Neural progenitor cell (in vitro differentiated cells): ENCODE measurements at places on chromosomes 2 and 18. TPM values are rescaled to one million over a fixed set of nuclear protein-coding genes. Genes with fewer than 3 reads are reported as not detected.

GRCh38 chr2:231548752-231549151, 18.5 kb upstream of the NMUR1 start:
- H3K36me3 ChIP-seq = no peaks in the 10 kb centered on the region
- no peaks in the 10 kb centered on the region for H3K27me3 ChIP-seq
- DNase-seq = no peak
- H3K4me1 ChIP-seq = no peaks in the 10 kb centered on the region
- H3K27ac ChIP-seq = no peak overlapping the region

CNDP1 gene
- total RNA-seq = not detected in 2 replicates

- peaks cover 19% of the 10 kb centered on the region for H3K4me1 ChIP-seq
- peak overlapping the region; percentile 77 for H3K4me3 ChIP-seq
- H3K27ac ChIP-seq = no peak overlapping the region
- DNase-seq = peak; percentile 43
- H3K36me3 ChIP-seq = peaks cover 23% of the 10 kb centered on the region
- H3K27me3 ChIP-seq = no peaks in the 10 kb centered on the region
Observed at GRCh38 chr18:68714366-68714711, 569 bp downstream of the TMX3 start.

DNA sequence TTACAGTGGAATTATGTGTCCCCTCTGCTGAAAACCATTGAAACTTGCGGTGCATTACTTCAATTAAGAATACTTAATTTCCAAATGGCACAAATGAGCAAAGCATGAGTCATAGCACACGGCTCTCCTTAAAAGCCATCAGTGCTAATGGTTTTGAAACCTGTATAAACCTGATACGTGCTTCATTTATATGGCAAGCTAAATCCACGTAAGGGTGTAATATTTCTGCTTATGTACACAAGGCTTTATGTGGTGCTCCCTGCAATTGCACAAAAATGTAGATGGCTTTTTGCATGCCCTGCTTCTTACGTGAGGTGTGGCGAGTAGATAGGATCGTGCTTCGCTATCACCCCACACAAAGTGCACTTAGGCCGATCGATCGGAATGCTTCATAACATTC, 840.9 kb downstream of the GALR1 start:
- H3K27me3 ChIP-seq = no peaks in the 10 kb centered on the region
- H3K27ac ChIP-seq = no peak overlapping the region
- H3K4me3 ChIP-seq = no peak overlapping the region

DNA sequence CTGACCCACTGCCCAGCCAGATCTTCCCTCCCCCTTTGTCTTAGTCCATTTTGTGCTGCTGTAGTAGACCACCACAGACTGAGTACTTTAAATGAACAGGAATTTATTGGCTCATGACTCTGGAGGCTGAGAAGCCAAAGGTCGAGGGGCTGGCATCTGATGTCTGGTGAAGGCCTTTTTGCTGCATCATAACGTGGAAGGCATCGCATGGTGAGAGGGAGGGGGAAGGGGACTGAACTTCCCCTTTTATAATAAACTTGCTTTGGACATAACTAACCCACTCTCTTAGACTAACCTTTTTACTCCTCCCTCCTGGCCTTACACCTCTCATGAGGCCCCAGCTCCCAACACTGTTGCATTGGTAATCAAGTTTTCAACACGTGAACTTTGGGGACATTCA, 83.8 kb downstream of the MAP4K4 start:
- no peak for DNase-seq
- H3K4me1 ChIP-seq = peaks cover 38% of the 10 kb centered on the region
- H3K36me3 ChIP-seq = no peaks in the 10 kb centered on the region
- H3K27ac ChIP-seq = no peak overlapping the region
- H3K27me3 ChIP-seq = no peaks in the 10 kb centered on the region
- no peak overlapping the region for H3K4me3 ChIP-seq

DNA sequence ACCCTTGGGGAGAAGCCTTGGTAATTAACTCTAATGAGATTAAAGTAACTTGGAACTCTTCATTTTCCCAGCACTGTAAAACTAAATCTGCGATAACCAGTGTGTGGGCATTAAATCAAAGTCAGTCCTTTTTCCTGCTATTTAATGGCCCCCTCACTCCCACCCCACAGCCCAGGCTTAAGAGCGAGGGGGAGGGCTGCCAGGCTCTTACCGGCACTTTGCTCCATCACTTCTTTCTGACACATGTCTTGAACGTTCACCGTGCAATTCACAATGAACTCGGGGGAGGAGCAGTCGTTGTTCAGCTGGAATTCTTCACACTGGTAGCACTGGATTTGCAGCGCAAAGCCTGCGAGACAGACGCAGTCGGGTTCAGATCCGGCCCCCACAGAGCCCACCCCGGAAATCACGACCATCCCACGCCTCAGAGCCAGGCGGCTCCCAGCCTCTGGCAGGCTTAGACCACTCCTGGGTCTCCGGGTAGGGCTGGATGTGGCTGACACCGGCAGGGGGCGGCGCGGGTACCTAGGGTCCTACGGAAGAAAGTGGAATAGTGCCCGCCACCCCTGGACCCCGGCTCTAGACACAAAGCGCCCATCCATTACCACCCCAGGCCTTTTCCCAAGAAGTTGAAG, 1.7 kb downstream of the LYPD1 start:
- H3K27me3 ChIP-seq = peaks cover 62% of the 10 kb centered on the region
- peaks cover 5% of the 10 kb centered on the region for H3K4me1 ChIP-seq
- H3K27ac ChIP-seq = no peak overlapping the region
- DNase-seq = peak; percentile 76
- H3K36me3 ChIP-seq = no peaks in the 10 kb centered on the region

DNA sequence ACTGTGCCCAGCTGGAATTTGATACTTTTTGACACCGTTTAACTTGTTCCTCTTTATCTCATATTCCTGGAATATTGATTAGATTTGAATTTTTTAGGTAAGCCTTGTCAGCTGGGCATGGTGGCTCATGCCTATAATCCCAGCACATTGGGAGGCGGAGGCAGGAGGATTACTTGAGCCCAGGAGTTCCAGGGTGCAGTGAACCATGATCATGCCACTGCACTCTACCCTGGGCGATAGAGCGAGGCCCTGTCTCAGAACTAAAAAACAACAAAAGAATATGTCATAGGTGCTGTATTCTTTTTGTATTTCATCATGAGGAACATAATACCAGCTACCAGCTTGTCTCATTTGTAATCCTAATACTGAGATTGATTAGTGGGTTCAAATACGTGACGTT, 90.3 kb downstream of the ZNF532 start:
- H3K4me1 ChIP-seq = no peaks in the 10 kb centered on the region
- no peak overlapping the region for H3K4me3 ChIP-seq
- no peak overlapping the region for H3K27ac ChIP-seq
- no peak for DNase-seq

SLC9A2 gene
- total RNA-seq = 0.06 TPM in 1 of 2 replicates, not detected in the other

DQX1 gene
- 0.11 and 0.71 TPM in 2 replicates for total RNA-seq

CCDC68 gene
- total RNA-seq = not detected in 2 replicates

GRCh38 chr2:118264232-118264990, 176.1 kb downstream of the INSIG2 start:
- no peaks in the 10 kb centered on the region for H3K27me3 ChIP-seq
- no peak for DNase-seq
- H3K4me3 ChIP-seq = no peak overlapping the region
- H3K27ac ChIP-seq = no peak overlapping the region

CYP27A1 gene
- 0.11 and 0.43 TPM in 2 replicates for total RNA-seq

DNA sequence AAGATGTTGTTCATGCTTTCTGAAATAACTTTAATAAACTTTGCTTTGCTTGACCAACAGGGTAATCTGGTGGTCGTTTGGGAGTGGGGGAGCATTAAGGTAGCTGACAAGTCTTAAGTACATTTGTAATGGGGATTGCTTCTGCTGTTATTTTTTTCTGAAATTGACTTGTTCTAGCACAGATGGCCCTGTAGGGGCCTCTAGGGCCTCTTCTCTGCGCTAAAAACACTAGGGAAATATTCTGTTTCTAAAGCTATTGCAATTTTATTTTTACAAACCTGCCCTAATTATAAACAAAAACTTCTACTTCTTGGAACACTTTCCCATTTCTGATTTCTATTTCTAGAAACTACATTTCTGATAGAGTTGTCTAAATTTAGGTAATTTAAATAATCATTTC, 191.3 kb upstream of the KCNJ3 start:
- no peaks in the 10 kb centered on the region for H3K27me3 ChIP-seq
- H3K4me1 ChIP-seq = no peaks in the 10 kb centered on the region
- H3K36me3 ChIP-seq = no peaks in the 10 kb centered on the region
- H3K27ac ChIP-seq = no peak overlapping the region
- no peak for DNase-seq

SOCS6 gene
- 30.3 and 45.1 TPM in 2 replicates for total RNA-seq

- peaks cover 18% of the 10 kb centered on the region for H3K27me3 ChIP-seq
- no peaks in the 10 kb centered on the region for H3K36me3 ChIP-seq
- H3K27ac ChIP-seq = no peak overlapping the region
- no peaks in the 10 kb centered on the region for H3K4me1 ChIP-seq
- no peak for DNase-seq
Observed at GRCh38 chr2:150490466-150490865, 3.0 kb upstream of the RND3 start.

GRCh38 chr2:133484106-133484505, 84.2 kb downstream of the NCKAP5 start:
- DNase-seq = no peak
- no peaks in the 10 kb centered on the region for H3K36me3 ChIP-seq
- H3K27me3 ChIP-seq = no peaks in the 10 kb centered on the region
- H3K4me3 ChIP-seq = no peak overlapping the region
- H3K4me1 ChIP-seq = no peaks in the 10 kb centered on the region

- peaks cover 4% of the 10 kb centered on the region for H3K4me1 ChIP-seq
- peak overlapping the region; percentile 57 for H3K4me3 ChIP-seq
- no peaks in the 10 kb centered on the region for H3K36me3 ChIP-seq
- H3K27ac ChIP-seq = no peak overlapping the region
- DNase-seq = peak; percentile 65
- peaks cover 100% of the 10 kb centered on the region for H3K27me3 ChIP-seq
Observed at GRCh38 chr2:10079266-10079869, 843 bp downstream of the CYS1 start.

COL5A2 gene
- total RNA-seq = 11.2 and 11.6 TPM in 2 replicates

GRCh38 chr2:41741951-41742595, 305.7 kb upstream of the PKDCC start:
- no peaks in the 10 kb centered on the region for H3K36me3 ChIP-seq
- no peak for DNase-seq
- no peak overlapping the region for H3K27ac ChIP-seq
- H3K4me1 ChIP-seq = no peaks in the 10 kb centered on the region
- H3K27me3 ChIP-seq = no peaks in the 10 kb centered on the region
- H3K4me3 ChIP-seq = no peak overlapping the region

EMILIN2 gene
- total RNA-seq = 2.2 and 10.7 TPM in 2 replicates

DNA sequence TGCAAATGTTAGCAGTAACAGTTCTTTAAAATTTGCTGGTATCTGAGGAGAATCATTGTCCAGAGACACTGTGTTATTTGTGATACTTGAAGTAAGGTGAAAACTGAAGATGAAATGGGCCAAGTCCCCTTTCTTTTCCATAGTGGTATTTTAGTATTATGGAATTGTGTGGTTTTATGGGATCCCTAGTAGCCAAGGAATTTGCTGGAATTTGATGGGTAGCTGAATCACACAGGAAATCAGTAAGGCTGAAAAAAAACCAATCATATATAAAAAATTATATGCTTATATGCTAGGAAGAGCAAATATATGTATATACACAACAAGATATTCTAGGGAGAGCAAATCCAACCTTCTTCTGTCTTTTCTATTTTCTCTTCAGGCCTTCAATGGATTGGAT, 54.2 kb upstream of the TACR1 start:
- H3K36me3 ChIP-seq = no peaks in the 10 kb centered on the region
- DNase-seq = no peak
- no peak overlapping the region for H3K27ac ChIP-seq
- no peaks in the 10 kb centered on the region for H3K27me3 ChIP-seq

- peak overlapping the region; percentile 78 for H3K4me3 ChIP-seq
- no peak for DNase-seq
- no peak overlapping the region for H3K27ac ChIP-seq
- peaks cover 17% of the 10 kb centered on the region for H3K4me1 ChIP-seq
- H3K36me3 ChIP-seq = no peaks in the 10 kb centered on the region
Observed at GRCh38 chr2:209424781-209425470, 1.1 kb downstream of the MAP2 start.

- DNase-seq = no peak
- no peak overlapping the region for H3K4me3 ChIP-seq
- no peak overlapping the region for H3K27ac ChIP-seq
- H3K4me1 ChIP-seq = no peaks in the 10 kb centered on the region
Observed at GRCh38 chr18:77271576-77272481, 22.2 kb downstream of the GALR1 start.

C2orf15 gene
- 5.6 and 5.8 TPM in 2 replicates for total RNA-seq

DNA sequence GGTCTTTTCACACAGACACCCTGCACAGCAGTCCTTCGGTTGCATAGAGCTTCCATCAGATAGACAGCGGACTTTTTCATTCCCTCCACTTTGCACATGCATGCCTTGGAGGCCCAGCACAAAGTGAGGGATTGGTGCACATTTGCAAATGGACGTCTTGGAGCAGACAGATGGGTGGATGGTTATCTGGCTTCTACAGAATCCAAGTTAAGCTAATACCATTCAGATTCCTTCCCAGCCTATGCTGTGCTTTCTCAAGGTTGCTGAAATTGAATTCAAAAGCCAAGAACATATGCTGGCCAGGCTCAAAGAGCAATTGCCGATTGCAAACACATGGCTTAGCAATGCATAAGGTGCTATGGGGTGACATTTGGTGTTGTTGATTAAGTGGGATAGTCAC, 186.4 kb downstream of the VAPA start:
- H3K4me1 ChIP-seq = peaks cover 12% of the 10 kb centered on the region
- H3K4me3 ChIP-seq = no peak overlapping the region
- H3K36me3 ChIP-seq = no peaks in the 10 kb centered on the region
- H3K27me3 ChIP-seq = no peaks in the 10 kb centered on the region
- no peak overlapping the region for H3K27ac ChIP-seq
- no peak for DNase-seq

ASB18 gene
- not detected in 2 replicates for total RNA-seq

- H3K27ac ChIP-seq = no peak overlapping the region
- no peak for DNase-seq
- peaks cover 31% of the 10 kb centered on the region for H3K4me1 ChIP-seq
- no peak overlapping the region for H3K4me3 ChIP-seq
Observed at GRCh38 chr18:9616049-9616448, 1.7 kb upstream of the PPP4R1 start.
